ENCODE measurements at places on chromosomes 16 and 17.

GRCh38 chr16:35296962-35297653, 1837.7 kb downstream of the TP53TG3F start:
- DNase-seq: no peak

- DNase-seq: no peak
Observed at GRCh38 chr17:35733366-35733765, 1.9 kb downstream of the RASL10B start.

- no peak for DNase-seq
Observed at GRCh38 chr17:15380446-15380845, 39.0 kb upstream of the TEKT3 start.

- peak; percentile 92 for DNase-seq
Observed at GRCh38 chr16:57084257-57084770, 8.1 kb upstream of the CPNE2 start.

DNA sequence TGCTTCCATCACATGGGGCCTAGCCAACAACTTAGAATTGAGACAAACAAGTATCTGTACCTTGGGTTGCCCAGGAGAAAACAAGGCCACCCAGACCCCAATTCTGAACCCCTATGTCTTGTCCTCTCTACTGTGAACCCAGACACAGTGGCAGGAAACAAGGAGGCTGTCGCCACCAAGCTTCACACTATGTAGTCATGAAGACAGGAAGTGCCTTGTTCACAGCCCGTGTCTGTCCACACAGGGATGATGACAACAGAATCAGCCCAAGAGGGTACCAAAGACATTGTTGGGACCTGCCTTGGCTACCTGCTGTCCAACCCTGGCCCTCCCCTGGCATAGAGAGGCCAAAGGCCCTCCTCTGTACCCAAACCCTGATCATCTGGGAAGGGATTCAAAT, 84.8 kb downstream of the CDYL2 start:
- no peak for DNase-seq

DNA sequence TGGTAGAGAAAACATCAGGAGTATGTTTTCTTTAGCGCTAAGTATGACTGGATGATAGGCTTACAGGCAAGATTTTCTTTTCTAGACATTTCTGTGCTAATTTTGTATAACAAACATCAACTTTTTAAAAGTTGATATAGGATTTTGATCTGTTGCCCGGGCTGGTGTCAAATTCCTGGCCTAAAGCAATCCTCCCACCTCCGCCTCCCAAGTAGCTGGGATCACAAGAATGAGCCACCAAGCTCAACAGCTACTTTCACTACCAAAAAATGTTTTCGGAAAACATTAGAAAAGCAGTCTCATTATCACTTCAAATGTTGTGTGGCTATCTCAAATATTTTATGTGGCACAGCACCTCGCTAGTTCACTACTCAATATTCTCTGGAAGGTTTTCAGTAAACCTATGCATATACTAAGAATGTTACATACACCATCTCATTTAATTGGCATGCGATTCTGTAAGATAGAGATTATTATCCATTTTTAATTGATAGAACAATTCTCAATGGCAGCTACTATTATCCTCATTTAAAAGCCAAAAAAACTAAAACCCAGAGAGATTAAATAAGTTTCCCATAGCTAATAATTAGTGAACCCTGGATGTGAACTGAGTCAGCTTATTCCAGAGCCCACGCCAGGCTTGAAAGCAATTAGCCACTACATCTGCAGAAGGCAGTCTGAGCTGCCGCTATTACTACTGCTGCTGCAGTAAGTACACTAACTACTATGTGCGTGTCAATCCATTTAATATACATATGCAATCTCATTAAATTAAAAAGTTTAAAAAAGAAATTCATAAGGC, 41.7 kb downstream of the CREBBP start:
- no peak for DNase-seq

- no peak for DNase-seq
Observed at GRCh38 chr17:77753246-77753645, 205.3 kb upstream of the TNRC6C start.

- peak; percentile 85 for DNase-seq
Observed at GRCh38 chr17:35022536-35023063, 40.9 kb downstream of the RFFL start.

DNA sequence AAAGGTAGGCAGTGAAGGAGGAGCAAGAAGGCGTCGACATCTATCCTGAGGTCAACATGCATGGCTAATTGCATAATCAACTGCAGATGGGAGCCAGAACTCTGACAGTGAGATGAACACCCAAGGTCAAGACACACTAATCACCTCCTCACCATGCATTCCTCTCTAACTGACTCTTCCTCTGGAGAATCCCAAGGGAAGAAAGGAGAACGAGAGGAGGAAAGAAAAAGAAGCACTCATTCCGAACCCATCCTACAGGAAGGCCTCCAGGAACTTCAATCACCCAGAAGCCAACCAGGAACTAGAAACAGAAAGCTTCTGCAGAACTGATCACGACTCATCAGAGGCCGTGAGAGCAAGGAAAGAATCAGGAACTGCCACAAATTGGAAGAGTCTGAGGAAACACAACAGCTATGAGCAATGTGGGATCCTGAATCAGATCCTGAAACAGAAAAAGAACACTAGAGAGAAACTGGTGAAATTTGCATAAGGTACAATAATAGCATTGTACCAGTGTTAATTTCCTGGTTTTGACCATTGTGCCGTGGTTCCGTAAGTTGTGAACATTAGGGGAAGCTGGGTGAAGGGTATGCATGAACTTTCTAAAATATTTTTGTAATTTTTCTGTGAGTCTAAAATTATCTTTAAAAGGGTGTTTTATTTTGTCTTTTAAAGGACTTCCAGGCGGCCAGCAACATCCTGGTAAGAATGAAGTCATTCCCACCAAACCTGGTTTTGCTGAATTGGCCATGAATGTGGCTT, 10.0 kb upstream of the BEAN1 start:
- DNase-seq: no peak

DNA sequence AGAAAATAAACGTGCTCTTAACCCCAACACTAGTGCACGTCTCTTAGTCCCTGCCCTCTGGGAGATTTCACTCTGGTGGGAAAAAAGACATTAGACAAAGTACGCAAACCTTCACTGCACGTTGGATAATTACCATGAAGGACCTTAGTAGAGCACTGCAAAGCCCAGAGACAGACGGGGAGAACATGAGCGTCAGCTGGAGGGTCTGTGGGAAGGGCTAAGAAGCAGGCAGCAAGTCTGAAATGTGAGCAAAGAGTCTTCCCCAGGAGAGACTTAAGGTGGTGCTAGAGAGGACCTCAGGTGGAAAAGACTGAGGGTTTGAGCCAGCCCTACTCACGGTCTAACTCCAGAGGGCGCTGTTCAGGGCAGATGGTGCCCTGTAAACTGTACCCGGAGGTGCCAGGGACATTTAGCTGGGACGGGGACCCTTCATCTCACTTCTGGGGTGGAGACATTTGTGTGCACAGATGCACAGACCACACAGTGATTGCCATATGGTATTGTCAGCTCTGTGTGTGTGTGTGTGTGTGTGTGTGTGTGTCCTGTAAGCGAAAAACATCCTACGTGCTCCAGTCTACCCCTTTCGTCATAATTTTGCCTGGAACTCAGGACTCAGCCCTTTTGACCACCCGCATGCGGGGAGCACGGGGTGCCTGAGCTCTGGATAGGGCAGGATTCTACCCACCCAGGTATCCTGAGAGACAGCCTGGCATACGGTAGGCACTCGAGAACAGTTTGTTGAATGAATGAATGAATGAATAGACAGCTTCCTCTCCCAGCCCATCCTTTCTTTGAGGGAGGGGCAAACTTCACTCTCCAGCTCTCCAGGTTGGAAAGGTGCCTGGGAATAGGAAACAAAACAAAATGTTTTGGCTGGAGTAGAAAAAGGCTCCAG, 10.1 kb upstream of the STAC2 start:
- DNase-seq: no peak

DNA sequence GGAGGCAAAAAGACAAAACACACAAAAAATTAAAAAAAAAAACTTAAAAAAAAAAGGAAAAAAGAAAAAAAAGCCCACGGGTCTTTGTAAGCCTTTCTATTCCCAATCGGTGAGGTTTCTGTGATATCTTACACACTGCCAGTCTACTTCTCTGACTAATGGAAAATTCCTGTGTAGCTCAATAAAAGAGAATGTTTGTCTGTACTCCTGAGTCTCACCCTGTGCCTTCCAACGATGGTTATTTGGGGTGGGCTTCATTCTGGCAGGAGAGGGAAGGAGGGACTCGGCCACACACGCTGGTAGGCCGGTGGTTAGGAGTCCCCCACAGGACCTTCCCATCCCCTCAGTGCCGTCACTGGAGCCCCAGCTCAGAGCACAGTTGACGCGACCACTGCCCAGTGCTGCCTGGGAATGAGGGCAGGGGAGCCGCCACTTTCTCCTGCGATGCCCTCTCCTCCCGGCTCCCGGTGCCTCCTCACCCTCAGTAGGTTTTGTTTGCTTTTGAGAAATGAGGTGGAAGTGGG, 68.0 kb downstream of the AMFR start:
- no peak for DNase-seq
